ENCODE measurements at places on chromosomes 16 and 17.

DNA sequence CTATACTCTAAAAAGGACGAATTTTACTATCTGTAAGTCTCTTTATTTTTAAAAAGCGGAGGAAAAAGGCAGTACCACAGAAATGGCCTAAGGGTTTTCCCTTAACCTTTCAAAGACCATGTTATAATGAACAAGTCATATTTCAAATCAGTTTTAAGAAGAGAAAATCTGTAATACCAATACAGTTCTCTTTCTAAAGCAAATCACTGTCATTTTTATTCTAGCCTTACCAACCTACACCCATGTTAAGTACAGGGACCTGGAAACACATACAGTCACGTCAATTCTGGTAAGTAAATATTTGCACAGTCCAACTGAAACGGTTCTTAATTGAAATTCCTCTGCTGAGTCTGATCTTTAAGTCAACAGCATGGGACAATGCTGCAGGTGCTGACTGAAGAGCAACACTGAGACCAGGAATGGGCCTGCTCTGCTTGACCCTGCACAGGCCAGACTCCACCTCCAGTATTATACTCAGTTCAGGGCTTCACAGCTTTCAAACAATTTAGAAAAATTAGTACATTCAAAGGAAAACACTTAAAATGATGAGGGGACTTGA, 20.2 kb downstream of the MBTPS1 start:
- no peak for DNase-seq

- no peak for DNase-seq
These were observed 90.5 kb upstream of the MAF start for GRCh38 chr16:79691007-79691406.

DNA sequence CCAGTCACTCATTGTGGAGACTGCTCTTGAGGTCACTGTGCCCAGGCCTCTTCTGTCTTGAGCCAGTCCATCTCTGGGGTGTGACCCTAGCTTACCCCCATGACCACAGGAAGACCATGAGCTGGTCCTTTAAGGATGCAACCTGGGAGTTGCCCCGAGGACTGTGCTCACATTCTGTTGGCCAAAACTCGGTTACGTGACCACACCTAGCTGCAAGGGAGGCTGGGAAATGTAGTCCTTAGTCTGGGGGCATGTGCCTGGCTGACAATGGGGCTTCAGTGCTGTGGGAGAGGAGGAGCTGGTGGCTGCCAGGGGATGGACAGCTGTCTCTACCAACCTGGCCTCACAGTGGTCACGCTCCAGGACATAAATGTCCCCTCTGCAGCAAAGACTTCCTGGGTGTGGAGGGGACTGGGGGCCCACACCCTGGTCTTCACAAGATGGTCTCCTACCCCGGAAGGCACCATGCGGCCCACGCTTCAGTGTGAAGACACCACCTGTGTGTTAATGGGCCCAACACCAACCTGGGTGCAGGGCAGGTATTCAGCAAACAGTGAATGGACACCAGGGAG, 55.4 kb downstream of the JPH3 start:
- peak; percentile 42 for DNase-seq

DNA sequence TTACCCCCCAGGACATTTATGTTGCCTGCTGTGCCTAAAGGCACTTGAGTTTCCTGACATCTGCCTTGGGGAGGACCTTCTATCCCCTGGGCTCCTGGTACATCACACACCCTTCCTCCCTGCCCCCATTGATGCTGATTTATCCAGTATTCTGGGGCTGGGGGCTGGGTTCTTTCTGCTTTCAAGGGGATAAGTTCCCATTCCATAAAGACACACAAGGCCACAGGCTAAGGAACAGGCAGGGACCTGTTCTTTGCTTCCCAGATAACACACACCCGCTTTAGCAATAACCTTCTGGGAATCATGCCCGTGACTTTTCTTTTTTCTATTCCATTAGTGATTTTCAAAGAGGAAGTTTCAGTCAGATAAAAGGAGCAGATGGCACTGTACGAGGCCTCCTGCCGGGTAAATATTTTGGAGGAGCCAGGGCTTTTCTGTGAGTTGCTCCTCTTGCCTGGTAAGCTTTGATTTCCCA, 30.6 kb downstream of the CHD9 start:
- no peak for DNase-seq

GRCh38 chr17:75764711-75765421, at the start of gene GALK1:
Gene GALK1 (minus strand): TSS chr17:75765192. CDS start chr17:75765136, 56 bp downstream.
- DNase-seq, result peak; percentile 83

DNA sequence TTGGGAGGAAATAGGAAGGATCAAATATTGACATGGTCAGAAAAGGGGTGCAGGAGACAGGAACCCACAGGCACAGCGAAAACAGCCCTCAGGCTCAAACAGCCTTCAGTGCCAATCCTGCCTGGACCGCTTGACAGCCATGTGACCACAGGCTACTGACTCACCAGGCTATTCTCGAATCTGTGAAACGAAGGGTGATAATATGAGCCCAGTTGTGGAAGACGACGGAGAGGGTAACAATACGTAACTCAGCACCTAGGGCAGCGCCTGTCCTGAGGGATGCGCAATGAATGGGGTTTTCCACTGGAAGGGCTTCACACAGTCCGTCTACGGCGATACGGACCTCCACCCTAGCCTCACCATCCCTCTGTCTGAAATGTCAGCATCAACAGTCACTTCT, 117.3 kb upstream of the RCVRN start:
- DNase-seq, result no peak

DNA sequence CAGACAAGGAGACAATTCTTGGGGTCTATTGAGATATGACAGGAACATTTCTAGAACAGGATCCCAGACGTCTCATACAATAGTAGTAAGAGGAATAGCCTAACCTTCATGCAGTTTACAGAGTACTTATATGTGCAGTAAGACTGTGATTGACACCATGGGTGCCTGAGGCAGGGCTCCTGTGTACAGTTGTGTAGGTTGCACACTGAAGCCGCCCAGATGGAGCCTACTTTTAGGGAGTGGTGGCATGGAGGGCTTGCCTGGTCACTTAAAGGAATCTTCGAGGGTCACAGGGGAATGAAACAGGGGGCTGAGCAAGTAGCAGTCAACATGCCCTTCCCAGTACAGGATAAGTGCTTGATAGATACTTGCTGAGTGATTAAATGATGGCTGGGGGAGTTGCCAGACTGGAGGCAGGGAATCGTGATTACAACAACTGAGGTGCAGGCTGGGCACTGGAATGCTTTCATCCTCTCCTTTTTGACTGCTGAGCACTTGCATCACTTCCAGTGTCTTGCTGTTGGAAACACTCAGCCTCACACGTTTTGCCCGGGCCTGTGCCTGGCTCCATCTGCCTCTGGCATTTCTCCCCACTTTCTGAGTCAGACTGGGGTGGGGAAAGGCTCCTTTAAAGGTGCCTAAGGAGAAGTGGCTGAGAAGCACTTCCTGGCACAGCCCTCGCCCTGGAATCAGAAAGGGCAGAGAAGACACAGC, 71.0 kb downstream of the COPRS start:
- DNase-seq, result no peak

DNA sequence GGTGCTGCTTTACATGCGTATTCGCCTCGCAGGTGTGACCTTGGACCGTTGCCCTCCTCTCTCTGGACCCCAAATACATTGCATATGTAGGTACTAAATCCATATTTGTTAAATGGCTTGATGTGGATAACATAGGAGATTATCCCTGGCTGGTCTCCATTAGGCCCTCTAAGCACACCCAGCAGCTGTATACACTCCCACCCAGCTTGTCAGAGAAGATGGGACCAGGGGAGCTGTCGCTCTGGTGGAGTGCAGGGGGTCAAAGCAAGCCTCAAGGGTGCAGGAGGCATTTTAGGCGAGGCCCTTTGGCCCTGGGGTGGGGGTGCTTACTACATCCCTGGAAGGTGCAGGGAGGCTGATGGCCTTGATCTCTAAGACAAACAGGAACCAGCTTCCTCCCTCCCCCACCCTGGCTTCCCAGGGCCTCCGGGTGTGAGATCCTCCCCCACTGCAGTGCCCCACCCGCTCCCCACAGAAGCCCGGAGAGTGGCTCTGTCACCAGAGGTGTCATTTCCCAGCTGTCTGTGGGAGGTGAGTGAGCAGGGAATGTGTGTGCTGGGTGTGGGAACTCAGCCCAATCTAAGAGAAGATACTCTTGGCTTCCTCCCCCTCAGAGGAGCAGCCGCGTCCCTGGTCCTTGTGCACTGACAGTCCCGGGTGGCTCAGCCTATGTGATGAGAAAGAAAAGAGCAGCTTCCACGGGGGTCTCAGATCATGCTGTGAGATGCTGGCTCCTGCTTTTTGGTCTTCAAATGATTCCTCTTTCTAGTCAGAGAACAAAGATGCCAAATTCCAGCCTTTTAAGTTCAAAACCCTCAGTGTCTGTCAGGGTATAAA, 1.4 kb upstream of the VAMP2 start:
- no peak for DNase-seq

DNA sequence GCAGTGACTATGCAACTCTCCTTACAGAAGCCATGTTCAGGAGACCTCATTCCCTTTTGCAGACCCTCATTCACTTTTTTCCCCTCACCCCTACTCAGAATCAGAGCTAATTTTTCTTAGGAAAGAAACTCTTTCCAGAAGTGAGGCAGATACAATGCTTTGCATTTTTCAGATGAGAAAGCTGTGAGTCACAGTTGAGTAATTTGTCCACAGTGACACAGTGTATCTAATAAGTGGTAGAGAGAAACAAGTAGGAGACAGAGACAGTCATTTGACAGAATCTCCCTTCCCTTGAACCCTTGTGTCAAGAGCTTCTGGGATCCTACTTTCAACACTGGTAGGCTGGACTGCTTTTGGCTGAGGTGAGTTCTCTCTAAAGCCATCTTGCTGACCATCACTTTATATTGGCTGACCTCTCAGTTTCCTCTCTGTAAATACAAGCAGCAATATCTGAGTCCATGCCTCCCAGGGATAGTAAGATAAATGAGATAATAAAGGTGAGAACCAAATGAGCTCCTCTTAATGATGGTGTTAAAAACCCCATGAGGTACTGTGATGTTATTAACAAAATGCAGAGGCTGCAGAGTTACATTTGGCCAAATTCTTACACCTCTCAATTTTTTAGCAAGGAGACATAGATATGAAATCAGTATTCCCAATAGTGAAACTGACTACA, 130.8 kb downstream of the CA10 start:
- DNase-seq, result no peak

DNA sequence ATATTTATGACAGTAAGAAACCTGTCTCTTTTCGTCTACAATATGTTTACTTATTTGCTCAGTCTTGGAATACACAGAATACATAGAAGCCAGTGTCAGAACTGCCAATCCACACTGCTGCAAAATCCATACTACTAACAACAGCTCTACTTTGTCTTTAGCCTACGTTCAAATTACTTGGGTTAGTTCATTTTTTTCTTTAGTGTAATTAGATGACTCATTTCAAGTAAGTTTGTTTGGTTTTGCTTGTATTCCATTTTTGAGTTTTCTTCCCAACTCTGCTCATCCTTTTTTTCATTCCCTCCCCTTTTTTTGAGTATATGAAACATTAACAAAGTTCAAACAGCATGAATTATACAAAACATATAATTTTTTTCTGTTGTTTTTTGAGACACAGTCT, 16.9 kb downstream of the CMC2 start:
- no peak for DNase-seq

GRCh38 chr17:47252766-47253512, 688 bp upstream of the ITGB3 start:
- DNase-seq, result no peak

GRCh38 chr16:84307209-84307954, 12.7 kb downstream of the WFDC1 start:
- DNase-seq, result no peak

DNA sequence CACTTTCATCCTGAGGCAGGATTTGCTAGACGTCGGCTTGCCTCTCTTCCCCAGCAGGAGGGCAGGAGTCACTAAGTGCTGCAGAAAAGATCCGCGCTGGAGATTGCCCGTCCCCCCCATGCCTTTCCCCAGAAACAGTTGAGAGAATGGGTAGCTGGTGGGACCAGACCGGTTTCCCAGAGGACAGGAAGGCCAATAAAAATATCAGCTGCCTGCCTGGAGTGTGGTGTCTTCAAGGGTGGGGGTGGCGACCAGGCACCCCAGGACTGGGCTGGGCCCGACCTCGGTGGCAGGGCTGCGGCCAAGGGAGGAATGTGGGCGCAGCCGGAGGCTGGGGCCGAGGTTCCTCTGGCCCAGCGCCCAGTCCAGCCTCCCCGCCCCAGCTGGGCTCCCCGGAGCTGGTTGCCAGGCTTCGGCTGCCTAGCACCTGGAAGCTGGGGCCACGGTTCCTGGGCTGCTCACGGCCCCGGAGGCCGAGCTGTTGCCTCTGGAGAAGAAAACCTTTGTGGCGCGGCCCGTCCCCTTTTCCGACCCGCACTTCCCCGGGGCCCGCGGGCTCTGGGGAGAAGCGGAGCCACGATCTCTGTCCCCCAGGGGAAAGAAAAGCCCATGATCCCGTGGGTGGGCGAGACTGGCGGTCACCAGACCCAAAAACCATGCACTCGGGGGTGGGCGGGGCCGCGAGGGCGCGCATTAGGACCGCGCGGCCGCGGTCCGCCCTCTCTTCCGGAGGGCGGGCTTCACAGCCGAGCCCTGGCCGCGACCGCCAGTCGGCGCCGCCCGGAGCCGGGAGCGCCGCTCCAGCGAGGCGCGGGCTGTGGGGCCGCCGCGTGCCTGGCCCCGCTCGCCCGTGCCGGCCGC, at the start of gene TRAF4:
Gene TRAF4 (plus strand): TSS at position 769 of the 861 bp plus-strand sequence. CDS start 102 bp downstream, outside the sequence.
- DNase-seq, result peak; percentile 75

GRCh38 chr17:16033729-16034349, 34.2 kb downstream of the TTC19 start:
- no peak for DNase-seq
